ENCODE measurements at places on chromosomes 6 and 20.

- DNase-seq = peak; percentile 97
Measured at GRCh38 chr6:96391776-96392360, 129.7 kb upstream of the UFL1 start.

GRCh38 chr6:83867527-83868161 lies 8.2 kb downstream of the CYB5R4 start:
- no peak for DNase-seq

DNA sequence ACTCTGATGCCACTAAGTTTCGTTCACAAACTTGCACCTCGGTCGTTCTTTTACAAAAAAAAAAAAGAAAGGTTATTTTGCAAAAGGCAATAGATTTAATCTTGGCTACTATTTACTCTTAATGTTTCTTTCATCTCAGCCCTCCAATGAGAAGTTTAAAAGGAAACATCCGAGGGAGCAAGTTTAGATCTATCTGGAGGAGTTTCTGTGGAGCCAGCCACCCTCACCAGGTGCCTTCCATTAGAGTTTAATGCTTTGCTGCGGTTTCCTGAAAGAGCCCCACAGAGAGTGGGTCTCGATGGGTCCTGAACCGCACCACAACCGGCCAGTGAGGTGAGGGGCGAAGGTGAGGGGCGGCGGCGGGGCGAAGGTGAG lies 632 bp downstream of the PRKN start:
- peak; percentile 48 for DNase-seq

- no peak for DNase-seq
Measured at GRCh38 chr6:155165029-155165710, 98.6 kb upstream of the CLDN20 start.

- DNase-seq = no peak
Measured at GRCh38 chr6:39104528-39104927, 10.5 kb downstream of the SAYSD1 start.

- DNase-seq = no peak
Measured at GRCh38 chr6:53302678-53303360, 45.9 kb downstream of the ELOVL5 start.

DNA sequence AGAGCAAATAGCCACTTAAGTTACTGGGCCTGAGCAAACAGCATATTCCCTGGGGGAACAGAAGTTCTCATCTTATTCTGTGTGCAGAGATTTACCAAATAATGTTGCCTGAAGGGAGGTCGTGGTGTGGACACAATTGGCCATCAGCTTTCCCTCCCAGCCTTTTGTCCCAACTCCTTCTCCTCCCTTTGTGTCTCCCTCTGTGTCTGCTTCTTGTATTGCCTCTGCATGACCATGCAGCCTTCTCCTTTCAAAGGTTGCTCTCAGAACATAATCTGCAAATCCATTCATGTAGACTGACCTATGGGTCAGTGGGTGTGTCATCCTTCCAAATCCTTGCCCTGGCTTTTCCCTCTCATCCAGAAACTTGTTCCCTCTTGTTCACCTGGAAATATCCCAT lies 150.3 kb upstream of the INSM1 start:
- DNase-seq = no peak

DNA sequence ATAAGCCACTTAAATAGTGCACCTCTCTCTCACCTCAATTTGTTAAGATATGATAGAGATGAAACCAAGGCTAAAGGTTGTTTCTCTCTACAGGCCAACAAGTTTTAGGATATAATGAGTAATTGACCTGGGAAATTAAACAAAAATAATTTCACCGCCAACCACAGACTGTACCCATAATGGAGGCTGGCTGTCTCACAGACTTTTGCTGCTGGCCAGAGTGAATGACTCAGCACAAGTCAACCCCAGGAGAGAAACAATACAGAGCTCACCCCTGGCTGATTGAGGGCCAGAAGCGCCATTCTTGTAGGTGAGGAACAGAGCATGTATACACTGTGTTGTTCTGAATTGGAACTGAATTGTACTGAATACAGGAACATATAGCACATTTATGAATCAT lies 99.9 kb downstream of the CAP2 start:
- no peak for DNase-seq

GRCh38 chr20:52577696-52578095 lies 386.1 kb upstream of the ZFP64 start:
- no peak for DNase-seq

GRCh38 chr6:158357570-158358216 lies 45.4 kb downstream of the TULP4 start:
- DNase-seq = no peak

GRCh38 chr6:90175627-90176538 lies 120.8 kb downstream of the BACH2 start:
- DNase-seq = no peak

DNA sequence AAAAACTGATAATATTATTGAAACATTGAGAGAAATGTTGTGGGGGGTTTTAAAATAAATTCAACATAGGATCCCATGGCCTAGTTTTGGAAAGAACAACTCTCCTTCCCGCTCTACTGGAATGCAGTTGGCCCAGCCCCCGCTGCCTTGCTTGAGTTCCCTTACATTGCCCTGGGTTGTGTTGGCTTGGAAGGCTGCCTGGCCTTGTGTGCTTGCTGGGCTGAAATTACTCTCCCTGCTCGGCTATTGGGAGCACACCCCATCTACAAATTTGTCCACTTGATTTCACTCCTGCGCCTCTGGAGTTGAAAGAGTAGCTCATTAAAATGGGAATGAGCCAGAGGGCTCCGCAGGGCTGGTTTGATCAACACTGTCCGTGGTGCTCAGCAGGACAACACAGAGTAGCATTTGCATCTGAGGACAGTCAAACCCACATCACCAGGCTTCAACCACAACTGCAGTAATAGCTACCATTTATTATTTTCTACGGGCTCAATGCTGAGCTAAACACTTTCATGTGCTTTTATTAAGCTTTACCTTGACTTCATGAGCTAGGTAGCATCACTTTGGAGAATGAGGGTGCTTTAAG lies 35.2 kb downstream of the DOK5 start:
- DNase-seq = no peak

DNA sequence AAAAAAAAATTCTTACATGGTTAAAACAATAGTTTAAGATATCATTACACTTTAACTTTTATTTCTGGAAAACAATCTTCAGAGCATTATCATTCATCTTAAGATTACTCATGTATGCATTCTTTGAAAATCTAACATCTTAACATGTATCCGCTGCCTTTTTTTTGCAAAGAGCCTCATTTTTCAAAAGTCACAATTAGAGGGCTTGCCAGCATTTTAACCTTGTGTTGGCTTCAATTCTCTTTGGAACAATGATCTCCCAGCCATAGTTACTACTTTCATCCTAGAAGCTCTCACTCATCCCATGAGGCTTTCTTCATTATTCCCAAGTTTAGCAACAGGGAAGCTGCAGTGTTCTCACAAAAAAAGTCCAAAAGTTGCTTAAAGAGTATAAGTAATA lies 330.8 kb downstream of the BCKDHB start:
- no peak for DNase-seq

GRCh38 chr20:25287631-25288290 lies 39.9 kb downstream of the PYGB start:
- DNase-seq = no peak

- no peak for DNase-seq
Measured at GRCh38 chr6:88547768-88548167, 381.6 kb upstream of the CNR1 start.

- no peak for DNase-seq
Measured at GRCh38 chr6:132136981-132137380, 185.8 kb upstream of the CCN2 start.

DNA sequence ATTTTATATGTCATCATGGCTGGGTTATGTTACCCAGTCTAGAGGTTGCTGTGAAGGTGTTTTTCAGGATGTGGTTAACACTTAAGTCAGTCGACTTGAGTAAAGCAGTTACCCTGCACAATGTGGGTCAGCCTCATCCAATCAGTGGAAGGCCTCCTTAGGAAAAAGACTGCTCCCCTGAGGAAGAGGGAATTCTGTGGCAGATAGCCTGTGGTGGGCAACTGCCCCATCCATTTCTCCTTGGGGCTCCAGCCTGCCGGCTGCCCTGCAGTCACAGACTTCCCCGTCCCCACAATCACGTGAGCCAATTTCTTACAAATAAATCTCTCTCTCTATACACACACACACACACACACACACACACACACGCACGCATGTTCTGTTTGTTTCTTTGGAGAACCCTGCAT lies 34.5 kb upstream of the MPC1 start:
- DNase-seq = no peak

DNA sequence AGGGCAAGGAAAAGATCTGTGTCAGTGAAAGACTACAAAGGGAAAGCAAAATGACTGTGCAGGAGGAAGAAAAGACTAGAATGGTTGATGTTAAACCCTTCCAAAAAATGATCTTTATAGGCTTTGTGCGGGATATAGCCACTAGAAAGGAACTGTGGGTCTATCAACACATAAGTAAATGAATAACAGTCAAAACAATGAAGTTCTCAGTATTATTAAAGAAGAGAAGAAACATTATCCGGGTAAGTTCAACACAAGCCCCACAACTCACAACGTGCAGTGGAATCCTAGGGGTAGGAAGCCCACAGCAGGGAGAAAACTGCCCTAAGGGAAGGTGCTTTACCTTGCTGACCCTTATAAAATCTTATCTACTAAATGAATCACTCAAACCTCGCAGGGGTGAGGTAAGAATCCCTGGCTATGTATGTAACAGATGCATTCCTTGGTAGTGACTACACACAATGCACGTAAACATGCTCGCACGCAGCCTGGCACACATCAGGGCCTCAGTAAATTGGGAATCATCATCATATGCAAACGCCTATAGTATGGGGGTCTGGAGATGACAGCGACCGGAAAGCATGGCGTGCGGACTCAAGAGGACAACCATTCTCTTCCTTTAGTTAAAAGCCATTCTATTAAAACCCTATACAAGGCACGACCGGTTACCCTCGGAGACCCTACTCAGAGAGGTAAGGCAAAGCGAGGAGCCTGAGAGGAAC lies 11.3 kb downstream of the TFAP2A start:
- no peak for DNase-seq

GRCh38 chr20:49268600-49269365 lies 9.1 kb downstream of the ZNFX1 start:
- no peak for DNase-seq

- peak; percentile 52 for DNase-seq
Measured at GRCh38 chr6:118509009-118509617, 39.0 kb upstream of the PLN start.

- no peak for DNase-seq
Measured at GRCh38 chr6:25754535-25754934, at the start of gene SLC17A4. TSS of gene SLC17A4 (plus strand) at chr6:25754742. CDS start at chr6:25761963, 7,221 bp downstream.

GRCh38 chr6:56992036-56992435 lies 37.1 kb downstream of the BEND6 start:
- DNase-seq = no peak

DNA sequence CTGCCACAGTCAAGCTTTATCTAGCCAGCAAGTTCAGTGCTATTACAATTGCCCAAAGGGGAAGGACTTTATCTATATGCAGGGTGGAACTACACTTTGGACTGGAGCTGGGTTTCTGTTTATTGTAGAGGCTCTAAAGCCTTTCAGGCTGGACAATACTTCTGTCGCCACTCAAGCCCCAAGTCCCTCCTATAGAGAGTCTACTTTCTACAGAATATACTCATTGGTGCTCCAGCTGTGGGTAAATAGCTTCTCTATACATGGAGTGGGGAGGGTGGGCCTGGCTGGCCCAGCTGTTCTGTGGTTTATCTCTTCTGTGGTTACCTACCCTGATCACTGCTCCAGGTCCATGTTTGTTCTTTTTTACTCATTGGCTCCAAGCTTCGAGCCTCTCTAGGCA lies 151.8 kb upstream of the MYLIP start:
- DNase-seq = no peak

- DNase-seq = no peak
Measured at GRCh38 chr6:44044154-44044539, 83.1 kb downstream of the MRPL14 start.

DNA sequence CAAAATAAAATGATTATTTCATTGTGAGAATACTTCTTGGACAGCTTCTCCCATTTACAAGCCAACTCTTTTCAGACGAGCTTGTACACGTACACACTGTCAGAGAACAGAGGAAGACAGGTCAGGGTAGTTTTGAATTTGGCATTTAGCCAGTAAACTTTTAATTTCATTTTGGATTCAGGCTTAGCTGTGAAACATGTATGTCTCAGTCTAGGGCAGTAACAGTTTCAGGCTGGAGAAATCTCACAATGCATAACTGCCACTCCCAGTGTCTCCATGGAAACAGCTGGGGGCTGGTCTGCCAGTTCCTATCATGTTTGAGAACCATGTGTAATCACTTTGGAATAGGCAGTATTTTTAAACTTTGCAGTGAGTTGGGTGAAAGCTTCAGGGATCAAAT lies 22.0 kb upstream of the QKI start:
- DNase-seq = peak; percentile 16

DNA sequence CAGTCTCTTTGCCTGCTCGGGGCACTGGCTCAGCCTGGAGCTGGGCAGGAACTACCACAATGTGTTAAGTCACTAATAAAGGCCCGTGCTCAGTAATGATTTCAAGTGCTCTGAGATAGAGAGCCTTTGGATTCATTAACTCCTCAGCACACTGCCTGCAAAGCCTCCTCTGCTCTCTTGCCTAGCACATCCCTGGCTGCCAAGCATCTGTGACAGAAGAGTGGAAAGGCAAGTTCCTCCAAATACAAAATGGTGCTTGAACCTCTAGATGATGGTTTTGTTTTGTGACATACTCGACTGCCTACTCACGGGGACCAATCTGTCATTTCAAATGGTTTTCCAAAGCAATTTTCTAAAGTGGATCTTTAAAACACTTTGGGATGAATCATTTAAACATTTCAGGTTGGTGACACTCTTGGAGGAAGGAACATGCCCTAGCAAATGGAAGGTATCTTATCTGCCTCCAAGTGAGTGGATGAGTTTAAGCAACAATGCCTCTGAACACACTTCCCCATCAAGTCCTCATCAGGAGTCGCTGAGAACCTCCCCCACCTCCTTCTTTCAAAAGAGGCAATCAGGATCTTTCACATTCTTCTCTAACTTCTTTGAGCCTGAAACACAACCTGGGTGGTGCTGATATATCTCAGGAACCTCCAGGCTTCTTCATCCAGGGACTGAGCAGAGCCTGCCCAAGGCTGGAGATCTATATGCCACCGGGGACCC lies 35.8 kb downstream of the METTL24 start:
- DNase-seq = no peak

DNA sequence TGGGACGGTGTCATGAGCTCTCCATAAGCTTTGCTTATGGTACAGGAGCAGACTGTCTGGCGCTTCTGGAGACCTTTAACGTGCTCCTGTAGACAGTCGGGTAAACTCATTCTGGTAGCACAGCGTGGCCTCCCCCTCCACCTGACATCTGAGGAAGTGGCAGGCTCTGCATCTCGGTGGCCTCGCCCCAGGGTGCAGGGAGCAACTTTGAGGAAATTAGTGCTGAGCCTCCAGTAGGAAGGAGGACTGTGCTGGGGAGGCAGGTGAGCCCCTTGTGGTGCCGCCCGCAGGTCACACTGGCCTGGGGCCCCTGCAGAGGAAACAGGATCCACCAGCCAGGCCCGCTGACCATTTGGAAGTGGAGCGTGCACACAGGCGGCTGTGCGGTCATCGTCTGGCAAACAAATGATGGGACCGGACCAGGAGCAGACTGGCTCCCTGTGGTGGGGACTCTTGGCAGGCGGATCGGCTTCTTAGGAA lies 57.9 kb downstream of the SYNJ2 start:
- no peak for DNase-seq

All from NCI-H1105 (cell line).